ENCODE measurements at places on chromosomes 2 and 18.

GRCh38 chr2:173099271-173099670 is 23.6 kb downstream of the MAP3K20 start:
- DNase-seq, result no peak

DNA sequence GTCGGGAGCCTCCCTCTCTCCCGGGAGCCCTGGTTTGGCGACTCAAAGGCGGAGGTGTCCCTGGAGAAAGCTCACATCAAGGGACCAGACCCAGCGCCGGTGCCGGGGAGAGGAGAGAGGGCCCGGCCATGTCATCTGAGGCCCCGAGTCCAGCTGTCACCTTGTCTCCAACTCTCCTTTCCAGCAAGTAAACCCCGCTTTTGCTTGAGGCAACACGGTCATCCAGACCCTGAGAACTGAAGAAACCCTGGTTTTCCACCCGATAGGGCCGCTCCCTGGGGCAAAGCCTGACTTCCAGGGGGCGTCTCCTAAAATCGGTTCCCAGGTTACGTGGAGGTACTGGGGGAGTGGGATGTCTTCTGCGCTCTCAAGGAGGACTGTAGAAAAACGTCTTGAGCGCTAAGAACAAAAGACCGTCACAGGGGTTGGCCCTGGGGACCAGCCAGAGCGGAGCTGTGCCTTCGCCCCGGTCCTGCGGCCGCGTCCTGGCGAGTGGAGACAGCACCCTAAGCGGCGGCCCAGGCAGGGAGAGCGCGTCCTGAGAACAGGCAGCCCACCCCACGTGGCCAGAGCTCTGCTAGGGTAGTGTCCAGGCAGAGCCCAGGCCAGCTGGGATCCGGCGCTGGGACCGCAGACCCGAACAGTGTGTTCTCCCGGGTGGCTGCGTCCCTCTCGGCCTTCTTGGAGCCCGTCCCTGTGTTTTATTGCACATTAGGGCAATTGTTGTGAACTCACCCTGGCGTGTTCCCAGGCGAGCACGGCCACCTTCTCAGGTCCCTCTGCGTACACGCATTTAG is 55.7 kb downstream of the TMEM18 start:
- DNase-seq, result no peak

DNA sequence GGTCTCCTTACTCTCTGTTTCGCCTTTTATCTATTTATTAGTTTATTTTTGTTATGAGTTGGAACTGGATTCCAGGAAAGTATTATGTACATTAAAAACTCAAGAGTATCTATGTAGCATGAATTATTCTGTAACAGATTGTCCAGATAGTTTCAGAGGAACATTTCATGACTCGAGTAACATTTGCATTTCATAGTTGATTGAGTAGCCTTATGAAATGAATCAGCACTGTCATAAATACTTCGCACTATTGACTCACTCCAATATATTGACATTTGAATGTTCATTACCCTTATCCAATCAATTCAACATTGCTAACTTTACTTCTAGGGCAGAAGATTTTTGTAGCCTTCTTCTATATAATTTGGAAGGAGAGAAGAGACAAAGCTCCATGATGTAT is 11.3 kb upstream of the VRK2 start:
- DNase-seq, result no peak

DNA sequence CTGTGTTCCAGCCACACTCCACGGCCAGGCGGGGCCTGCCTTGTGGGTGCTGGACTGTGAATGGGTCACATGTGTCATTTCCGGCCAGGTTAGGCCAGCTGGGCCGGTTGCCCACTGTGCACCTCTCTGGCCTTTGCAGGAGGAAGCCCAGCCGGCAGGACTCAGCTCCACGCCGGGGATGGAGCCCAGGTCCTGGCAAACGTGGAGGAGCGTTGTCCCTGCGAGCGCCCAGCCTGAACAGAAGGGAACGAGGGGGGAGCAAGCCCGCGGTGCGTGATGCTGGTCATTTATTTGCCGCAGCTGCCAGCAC is 152.9 kb downstream of the PXDN start:
- DNase-seq, result no peak

GRCh38 chr2:160816916-160817499 is 323.4 kb upstream of the RBMS1 start:
- DNase-seq, result peak; percentile 3

DNA sequence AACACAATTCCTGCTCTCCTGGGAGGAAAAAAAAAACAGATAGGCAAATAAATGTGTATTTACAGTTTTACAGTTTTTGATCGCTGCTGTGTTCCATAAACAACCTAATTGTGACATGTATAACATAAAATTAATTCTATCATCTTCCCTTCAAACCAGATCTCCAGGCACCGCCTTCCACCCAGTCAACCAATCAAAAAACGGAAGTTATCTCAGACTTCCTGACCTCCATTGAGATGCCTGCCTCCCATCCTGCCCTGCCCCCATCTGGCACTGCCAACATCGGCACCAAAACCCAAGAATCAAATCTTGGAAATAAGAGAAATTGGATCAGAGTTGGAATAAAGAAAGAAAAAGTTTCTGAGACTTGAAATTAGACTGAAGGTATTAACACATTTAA is 3.1 kb upstream of the RIOK3 start:
- no peak for DNase-seq

DNA sequence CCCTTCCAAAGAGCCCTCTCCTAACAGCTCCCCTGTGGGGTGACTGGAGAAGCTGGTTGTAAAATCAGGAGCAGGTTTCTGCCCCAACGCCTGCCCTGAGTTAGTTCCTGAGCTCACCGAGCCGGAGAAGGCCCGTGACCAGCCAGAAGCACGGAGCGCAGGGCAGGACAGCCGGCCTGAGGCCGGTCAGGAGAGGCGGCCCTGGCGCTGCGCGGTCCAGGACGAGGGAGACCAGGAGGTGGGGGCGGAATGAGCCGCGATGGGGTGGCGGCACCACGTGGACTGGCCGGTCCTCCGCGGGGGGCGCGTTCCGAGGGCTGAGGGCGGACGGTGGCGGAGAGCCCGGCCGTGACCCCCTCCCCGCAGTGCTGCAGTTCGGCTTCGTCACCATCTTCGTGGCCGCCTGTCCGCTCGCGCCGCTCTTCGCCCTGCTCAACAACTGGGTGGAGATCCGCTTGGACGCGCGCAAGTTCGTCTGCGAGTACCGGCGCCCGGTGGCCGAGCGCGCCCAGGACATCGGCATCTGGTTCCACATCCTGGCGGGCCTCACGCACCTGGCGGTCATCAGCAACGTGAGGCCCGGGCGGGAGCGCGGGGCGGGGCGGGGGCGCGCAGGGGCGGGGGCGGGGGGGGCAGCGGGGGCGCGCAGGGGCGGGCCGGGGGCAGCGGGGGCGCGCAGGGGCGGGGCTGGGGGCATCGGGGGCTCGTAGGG is 29.0 kb downstream of the ANO7 start:
- peak; percentile 60 for DNase-seq

DNA sequence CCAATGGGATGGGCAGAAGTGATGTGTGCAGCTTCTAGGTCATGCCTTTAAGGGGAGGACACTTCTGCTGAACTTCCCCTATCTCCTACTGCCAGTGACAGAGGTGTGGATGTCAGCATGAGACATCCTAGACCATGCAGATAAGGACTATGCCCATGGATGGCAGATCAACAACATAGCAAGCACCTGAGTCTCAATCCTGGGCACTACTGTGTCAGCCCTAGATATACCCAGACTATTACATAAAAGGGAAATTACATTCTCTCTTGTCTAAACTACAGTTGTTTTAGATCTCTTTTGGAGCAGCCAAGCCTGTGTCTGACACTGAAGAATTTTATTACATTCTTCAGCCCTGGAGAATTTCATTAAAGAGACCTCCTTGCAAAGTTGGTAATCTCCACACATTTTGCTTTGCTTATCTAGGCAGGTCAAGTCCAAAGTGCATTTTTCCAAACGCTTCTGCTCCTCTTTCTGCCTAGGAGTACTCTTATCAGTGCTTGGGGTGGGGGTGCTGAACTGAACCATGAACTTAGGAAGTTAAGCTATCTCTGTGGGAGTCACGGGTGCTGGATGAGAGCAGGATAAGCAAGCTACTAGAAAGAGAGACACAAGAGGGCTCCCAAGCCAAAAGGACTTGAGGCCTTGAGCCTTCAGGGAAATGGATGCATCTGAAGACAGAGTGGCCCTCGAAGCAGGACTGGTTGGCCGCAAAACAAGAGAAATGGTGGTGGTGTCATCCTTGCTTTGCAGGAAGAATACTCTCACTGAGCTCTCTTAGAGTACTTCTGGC is 95.2 kb upstream of the SPRED2 start:
- no peak for DNase-seq

GRCh38 chr2:133026536-133027177 is 356.7 kb upstream of the LYPD1 start:
- DNase-seq, result no peak

- DNase-seq, result no peak
Measured at GRCh38 chr2:81087646-81088045, 783.1 kb upstream of the LRRTM1 start.

DNA sequence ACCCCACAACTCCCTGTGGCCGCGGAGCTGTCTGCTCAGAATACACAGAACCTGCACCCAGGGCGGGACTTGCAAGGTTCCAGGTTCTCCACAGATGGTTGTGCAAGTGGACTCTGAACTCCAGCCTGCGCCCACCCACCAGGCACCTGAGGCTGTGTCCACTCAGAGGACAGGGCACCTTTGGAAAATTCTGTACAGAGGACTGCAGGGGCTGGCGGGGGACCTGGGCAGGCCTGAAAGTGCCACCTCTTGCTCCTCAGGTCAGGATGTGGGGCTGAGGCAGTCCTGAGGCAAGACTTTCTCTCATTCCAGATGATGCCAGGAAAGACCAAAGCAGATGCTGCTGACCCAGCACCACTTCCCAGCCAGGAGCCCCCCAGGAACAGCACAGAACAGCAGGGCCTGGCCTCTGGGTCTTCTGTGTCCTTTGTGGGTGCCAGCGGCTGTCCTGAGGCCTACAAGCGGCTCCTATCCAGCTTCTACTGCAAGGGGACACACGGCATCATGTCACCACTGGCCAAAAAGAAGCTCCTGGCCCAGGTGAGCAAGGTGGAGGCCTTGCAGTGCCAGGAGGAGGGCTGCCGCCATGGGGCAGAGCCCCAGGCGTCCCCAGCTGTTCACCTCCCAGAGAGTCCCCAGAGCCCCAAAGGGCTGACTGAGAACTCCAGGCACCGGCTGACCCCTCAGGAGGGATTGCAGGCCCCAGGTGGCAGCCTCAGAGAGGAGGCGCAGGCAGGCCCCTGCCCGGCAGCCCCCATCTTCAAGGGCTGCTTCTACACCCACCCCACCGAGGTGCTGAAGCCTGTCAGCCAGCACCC is 14.4 kb downstream of the ARID5A start:
- no peak for DNase-seq

DNA sequence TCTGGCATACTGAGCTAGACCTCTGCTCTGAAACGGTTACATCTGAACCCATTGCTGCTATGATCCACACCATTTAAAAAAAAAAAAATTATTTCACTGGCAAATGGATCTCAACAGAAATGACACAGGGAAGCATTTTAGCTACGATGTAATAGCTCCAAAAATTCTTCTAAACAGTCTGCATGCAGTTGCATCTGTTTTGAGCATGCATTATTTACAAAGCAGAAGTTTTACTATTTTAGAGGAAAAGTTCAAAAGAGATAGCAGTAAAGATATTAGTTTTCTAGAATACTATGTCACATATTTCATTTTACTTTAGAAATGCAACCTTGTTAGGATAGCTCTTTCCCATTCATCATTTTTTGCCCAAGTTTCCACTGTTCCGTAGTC is 265.7 kb downstream of the MEIS1 start:
- no peak for DNase-seq

GRCh38 chr2:131046918-131047652 is 46.2 kb downstream of the FAM168B start:
- DNase-seq, result no peak

GRCh38 chr18:23609390-23610023 is 23.2 kb upstream of the NPC1 start:
- DNase-seq, result no peak

GRCh38 chr18:12452784-12453183 is 45.1 kb downstream of the PRELID3A start:
- DNase-seq, result no peak

DNA sequence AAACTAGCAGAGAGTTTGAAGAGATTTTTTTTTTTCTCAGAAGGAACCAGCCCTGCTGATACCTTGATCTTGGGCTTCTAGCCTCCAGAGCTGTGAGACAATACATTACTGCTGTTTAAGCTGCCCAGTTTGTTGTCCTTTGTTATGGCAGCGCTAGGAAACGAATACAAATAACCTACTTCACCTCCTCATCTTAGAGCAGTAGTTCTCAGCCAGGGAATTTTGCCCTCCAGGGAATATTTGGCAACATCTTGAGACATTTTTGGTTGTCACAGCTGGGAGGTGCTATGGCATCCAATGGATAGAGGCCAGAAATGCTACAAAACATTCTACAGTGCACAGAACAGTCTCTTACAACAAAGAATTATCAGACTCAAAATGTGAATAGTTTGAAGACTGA is 43.9 kb upstream of the BCL11A start:
- no peak for DNase-seq

DNA sequence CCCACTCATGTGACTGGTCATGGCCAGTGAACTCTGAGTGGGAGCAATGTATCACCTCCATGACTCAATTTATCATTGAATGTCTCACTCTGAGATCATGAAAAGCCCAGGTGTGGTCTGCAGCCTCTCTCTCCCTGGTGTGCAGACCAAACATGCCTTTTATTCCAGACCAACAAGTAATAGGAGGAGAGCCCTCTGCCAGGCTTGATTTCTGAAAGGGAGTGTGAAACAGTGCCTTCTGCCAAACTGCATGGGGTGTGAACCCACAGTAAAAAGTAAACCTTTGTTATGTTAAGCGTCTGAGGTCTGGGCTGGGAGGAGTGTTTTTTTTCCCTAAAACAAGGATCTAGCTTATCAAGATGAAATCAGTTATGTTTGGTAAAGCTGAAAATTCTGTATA is 601.2 kb downstream of the ADCYAP1 start:
- DNase-seq, result no peak

GRCh38 chr2:11346023-11346482 is 1.6 kb upstream of the ROCK2 start:
- DNase-seq, result no peak

DNA sequence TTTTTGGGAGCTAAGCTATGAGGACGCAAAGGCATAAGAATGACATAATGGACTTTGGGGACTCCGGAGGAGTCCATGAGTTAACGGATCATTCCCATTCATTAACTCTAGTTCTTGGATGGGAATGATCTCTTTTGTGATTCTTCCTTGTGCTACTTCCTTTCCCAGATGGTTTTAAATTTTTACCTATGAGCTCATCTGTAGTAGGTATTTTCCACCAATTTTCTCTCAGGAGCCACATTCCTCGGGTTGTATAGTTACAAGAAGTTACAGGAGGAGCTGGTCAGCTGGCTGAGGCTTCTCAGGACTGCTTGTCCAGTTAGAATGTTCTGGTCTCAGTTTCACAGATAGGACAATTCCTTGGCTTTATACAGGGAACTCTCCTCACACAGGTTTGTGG is 42.9 kb upstream of the LPIN2 start:
- DNase-seq, result no peak

DNA sequence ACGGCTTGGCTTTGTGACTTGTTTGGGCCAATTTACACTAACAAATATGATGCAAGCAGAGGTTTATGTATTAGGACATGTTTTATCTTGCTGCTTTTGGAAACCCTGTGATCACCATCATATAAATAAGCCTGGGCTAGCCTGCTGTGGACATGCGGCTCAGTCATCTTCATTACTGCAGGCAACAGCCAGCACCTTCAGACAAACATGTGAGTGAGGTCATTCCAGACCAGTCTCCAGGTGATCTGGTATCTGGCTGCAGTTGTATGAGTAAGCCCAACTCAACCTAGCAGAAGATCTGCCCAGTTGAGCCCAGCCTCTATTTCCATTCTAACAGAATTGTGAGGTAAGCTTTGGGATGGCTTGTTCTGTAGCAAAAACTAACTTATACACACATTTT is 254.6 kb upstream of the ATP5MC3 start:
- no peak for DNase-seq

- no peak for DNase-seq
Measured at GRCh38 chr2:170086751-170087412, 91.1 kb upstream of the MYO3B start.
